ENCODE measurements at places on chromosomes 5 and 9.

DNA sequence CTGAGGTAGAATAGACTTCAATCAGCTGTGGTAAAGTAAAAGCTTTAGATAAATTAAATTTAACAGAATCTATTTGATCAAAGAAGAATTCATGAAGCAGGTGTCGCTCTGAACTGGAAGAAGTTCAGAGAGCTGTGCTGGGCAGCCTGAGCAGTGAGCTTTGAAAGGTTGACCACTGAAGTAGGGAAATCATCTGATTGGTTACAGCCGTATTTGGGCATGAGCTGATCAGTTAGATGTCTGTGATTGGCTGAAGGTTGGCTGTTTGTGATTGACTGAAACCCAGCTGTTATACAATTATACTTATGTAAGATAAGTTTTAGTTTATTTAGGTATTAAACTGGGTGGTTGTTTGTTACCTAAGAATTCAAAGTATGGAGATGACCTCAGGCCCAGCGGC lies 1174.6 kb downstream of the CDH9 start:
- DNase-seq, result no peak

GRCh38 chr9:120242116-120242811 lies 337.7 kb downstream of the CDK5RAP2 start:
- DNase-seq, result no peak

DNA sequence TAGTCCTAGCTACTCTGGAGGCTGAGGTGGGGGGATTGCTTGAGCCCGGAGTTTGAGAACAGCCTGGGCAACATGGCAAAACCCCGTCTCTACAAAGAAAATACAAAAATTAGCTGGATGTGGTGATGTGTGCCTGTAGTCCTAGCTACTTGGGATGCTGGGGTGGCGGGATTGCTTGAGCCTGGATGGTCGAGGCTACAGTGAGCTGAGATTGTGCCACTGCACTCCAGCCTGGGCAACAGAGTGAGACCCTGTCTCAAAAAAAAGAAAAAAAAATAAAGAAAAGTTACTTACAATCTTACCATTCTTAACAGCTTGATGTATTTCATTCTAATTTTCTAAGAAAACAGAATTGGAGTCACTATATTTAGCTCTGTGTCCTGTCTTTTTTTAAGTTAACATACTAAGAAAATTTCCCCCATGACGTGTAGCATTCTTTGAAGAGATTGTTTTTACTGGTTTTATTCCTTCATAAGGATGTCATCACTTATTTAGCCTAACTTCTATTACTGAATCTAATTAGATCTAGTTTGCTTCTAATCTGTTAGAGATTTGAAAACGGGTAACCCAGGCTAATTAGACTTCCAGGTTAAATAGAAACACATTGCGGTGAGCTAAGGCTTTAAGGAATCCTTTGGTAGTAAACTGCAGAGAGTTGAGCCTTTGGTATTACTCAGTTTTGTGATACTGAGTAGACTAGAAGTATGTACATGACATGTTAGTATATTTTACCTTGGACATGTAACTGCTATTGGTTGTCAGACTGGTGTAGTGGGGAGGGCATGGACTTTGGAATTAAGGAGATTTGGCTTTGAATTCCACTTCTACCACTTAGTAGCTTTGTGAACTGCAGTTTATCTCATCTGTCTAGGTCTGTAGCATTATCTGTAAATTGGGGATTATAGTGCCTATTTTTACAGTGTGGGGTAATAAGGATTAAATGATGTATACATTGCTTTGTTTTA lies 24.0 kb downstream of the HSPA4 start:
- DNase-seq, result no peak

GRCh38 chr9:121439711-121440664 lies 59.7 kb downstream of the GGTA1 start:
- DNase-seq, result no peak

DNA sequence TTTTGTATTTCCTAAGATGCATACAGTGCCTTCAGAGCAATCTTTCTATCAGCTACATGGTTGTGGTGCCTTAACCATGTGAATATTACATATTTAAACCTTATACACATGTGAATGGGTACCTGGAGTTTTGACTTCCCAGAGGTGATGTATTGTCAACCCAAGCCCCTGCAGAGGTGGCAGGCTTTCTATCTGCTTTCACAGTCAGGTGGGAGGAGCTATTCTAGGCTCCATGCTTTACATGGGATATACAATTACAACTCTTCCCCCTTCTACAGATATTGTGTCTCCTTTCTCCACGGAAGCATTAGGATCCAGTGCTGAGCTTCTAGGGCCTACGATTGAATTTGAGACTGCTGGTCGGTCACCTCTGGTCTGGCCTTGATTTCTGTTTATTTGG lies 89.8 kb upstream of the TUT7 start:
- no peak for DNase-seq

Data from urinary bladder (tissue), 4 donors.